ENCODE measurements at places on chromosomes 4 and X.

GRCh38 chr4:173436149-173436579 is 37.2 kb upstream of the SCRG1 start:
- DNase-seq: peak; percentile 30

GRCh38 chr4:179989975-179990374 is 2253.2 kb upstream of the TENM3 start:
- no peak for DNase-seq

- DNase-seq: no peak
Measured at GRCh38 chr4:44256414-44256813, 192.2 kb downstream of the KCTD8 start.

GRCh38 chr4:1973661-1974060 is 35.1 kb downstream of the NELFA start:
- no peak for DNase-seq

GRCh38 chrX:25067271-25068172 is 51.8 kb upstream of the ARX start:
- DNase-seq: no peak

DNA sequence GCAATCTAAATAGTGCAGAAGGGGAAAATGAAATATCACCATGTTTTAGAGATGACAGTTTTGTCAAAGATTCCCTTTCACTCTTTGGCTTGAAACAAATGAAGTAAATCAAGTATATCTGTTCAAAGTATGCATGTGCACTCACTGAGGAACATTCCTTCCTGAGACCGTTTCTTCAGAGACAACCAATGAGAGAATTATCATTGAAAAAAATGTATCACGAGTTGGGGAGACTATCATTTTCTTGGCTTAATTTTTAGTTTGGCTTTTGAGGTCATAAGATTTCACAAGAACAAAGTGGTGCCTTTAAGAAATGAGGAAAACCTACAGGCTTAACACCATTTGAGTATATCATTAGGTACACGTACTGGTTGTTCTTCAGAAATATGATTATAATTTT is 56.3 kb downstream of the PCDH7 start:
- no peak for DNase-seq

- no peak for DNase-seq
Measured at GRCh38 chr4:159272273-159273140, 169.6 kb downstream of the RAPGEF2 start.

DNA sequence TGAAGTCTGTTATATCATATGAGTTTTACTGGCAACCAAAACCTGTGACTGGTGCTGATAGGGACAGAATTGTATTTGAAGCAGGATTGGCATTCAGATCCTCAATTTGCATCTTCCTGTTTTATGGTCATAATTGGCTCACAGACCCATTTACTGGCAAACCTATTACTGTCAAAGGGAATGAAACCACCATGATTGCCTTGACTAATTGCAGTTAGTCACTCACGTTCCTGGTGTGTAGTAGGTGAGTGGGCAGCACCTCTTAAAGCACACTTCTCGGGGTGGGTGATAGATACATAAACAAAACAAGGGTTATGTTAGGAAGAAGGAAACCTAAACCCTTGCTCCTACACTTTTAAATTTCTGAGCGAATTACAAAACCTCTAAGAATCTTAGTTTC is 81.0 kb downstream of the PPEF2 start:
- no peak for DNase-seq

DNA sequence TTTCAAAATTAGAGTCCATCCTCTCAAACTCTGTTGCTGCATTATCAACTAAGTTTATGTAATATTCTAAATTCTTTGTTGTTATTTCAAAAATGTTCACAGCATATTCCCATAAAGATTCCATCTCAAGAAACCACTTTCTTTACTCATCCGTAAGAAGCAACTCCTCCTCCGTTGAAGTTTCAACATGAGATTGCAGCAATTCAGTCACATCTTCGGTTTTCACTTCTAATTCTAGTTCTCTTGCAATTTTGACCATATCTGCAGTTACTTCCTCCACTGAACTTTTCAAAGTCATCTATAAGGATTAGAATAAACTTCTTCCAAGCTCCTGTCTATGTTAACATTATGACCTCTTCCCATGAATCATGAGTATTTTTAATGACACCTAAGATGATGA is 216.6 kb upstream of the SLC7A11 start:
- no peak for DNase-seq

DNA sequence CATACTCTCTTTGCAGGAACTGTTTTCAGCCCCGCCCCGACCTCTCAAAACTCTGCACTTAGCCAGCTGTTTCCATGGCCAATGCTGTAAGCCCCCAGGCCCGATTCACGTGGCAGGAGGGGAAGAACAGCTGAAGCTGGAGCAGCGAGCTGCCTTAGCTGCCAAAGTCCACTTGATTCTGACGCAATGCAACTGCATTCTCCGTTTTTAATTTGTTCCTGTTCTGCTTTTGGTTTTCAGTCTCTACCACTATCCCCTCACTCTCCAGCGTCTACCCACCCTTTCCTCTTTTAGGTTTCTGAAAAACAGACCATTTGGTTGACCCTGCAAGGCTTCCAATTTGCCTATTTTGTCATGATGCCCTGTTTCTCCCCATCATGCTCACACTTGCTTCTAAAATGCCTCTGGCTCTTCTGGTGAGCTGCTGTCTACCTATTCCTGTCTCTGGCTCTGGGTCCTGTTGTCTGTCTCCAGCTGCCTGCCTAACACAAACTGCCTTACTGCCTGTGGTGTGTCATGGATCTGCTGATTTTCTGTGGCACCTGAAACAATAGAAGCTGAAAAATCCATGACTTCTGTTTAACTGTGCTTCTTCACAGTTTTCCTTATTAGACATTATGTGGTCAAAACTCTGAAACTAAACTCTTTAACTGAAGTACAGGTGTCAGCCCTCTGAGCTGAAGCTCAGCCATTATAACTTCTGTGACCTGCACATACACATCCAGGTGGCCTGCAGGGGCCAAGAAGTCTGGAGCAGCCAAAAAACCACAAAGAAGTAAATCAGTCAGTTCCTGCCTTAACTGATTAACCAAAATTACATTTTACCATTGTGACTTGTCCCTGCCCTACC is 160.5 kb upstream of the AGTR2 start:
- DNase-seq: no peak

- no peak for DNase-seq
Measured at GRCh38 chr4:82458729-82459128, 28.3 kb downstream of the ENOPH1 start.

- no peak for DNase-seq
Measured at GRCh38 chr4:168489616-168490015, 7.2 kb upstream of the PALLD start.

DNA sequence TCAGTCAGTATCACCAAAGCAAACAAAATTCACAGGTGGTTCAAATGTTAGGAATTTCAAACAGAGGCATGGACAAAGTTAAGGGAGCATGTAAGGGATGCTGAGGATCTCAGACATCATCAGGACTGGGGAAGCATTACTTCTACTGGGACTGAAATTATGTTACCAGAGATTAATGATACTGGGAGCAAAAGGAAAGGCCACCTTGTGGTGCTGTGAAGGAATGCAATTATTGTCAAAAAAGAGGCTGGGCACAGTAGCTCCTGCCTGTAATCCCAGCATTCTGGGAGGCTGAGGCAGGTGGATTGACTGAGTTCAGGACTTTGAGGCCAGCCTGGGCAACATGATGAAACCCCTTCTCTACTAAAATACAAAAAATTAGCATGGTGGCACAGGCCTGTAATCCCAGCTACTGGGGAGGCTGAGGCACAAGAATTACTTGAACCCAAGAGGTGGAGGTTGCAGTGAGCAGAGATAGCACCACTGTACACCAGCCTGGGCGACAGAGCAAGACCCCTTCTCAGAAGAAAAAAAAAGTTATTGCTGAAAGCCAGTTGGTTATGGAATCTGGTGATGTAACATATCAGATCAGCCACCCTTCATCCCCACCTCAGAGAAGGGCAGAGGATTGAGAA is 954.3 kb downstream of the PCDH7 start:
- no peak for DNase-seq

DNA sequence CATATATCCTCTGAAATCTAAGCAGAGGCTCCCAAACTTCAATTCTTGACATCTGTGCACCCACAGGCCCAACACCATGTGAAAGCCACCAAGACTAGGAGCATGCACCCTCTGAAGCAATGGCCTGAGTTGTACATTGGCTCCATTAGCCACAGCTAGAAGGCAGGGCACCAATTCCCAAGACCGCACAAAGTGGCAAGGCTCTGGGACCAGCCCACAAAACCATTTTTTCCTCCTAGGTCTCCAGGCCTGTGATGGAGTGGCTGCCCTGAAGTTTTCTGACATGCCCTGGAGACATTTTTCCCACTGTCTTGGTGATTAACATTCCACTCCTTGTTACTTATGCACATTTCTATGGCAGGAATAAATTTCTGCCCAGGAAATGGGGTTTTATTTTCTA is 232.2 kb upstream of the GRID2 start:
- no peak for DNase-seq

GRCh38 chrX:56026815-56027214 is 205.3 kb upstream of the KLF8 start:
- DNase-seq: no peak

- no peak for DNase-seq
Measured at GRCh38 chr4:52298444-52298843, 247.3 kb downstream of the SPATA18 start.

DNA sequence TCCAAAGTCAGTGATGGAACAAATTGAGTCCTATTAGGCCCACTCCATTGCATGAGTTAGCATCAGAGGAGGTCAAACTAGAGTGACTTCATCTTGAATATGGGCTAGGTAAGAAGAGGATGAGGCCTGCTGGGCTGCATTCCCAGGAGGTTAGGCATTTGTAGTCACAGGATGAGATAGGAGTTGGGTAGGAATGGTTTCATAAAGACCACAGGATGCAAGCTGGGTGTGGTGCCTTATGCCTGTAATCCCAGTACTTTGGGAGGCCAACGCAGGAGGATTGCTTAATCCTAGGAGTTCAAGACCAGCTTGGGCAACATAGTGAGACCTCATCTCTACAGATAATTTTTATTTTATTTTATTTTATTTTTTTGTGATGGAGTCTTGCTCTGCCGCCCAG is 26.8 kb downstream of the PDGFRA start:
- no peak for DNase-seq

GRCh38 chr4:113730467-113731216 is 30.9 kb downstream of the CAMK2D start:
- no peak for DNase-seq

DNA sequence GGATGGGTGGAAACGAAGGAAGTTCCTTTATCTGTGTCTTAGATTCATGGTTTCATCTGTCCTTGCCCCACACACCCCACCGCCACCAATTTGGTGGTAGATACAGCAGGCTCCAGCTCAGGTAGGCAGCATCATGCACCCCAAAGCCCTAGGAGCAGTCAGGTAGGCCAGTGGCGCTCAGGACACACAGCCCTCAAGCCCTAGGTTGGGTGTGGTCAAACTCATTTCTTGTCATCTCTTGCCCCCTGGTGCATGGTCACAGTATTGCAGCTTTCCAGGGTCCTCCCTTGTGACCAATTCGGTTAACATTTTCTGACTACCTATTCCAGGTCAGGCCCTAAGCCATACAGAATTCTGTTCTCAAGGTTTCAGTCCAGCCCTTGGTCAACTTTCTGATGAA is 14.5 kb upstream of the PRRG3 start:
- DNase-seq: peak; percentile 54

GRCh38 chrX:150196285-150196684 is 166.8 kb upstream of the MAMLD1 start:
- DNase-seq: no peak

GRCh38 chr4:23169608-23170311 is 477.0 kb downstream of the GBA3 start:
- DNase-seq: no peak

GRCh38 chr4:10750714-10751113 is 66.1 kb upstream of the CLNK start:
- no peak for DNase-seq

DNA sequence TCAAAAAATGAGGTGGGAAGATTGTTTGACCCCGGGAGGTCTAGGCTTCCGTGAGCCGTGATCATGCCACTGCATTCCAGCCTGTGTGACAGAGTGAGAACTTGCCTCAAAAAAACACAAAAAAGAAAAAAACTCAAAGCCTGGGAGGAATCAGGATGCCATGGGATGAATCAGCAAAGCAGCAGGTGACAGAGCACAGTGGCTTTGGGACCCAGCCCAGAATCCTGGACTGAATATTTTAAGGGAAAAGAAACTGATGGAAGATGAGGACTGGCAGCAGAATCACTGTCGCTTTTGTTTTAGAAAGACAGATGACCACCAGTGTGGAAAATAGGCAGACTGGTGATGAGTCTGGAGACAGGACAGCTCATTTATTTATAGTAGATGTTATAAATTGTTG is 16.6 kb downstream of the S100G start:
- peak; percentile 86 for DNase-seq

- no peak for DNase-seq
Measured at GRCh38 chr4:94399721-94400120, 52.0 kb upstream of the PDLIM5 start.

- peak; percentile 1 for DNase-seq
Measured at GRCh38 chr4:167826281-167826680, 266.1 kb upstream of the ANXA10 start.

GRCh38 chr4:127450276-127450675 is 182.5 kb upstream of the INTU start:
- DNase-seq: no peak

- peak; percentile 12 for DNase-seq
Measured at GRCh38 chr4:158065176-158065575, 107.6 kb downstream of the GASK1B start.

- peak; percentile 72 for DNase-seq
Measured at GRCh38 chrX:24117258-24117657, 32.3 kb upstream of the ZFX start.

- DNase-seq: no peak
Measured at GRCh38 chr4:160009656-160010493, 907.0 kb downstream of the RAPGEF2 start.

DNA sequence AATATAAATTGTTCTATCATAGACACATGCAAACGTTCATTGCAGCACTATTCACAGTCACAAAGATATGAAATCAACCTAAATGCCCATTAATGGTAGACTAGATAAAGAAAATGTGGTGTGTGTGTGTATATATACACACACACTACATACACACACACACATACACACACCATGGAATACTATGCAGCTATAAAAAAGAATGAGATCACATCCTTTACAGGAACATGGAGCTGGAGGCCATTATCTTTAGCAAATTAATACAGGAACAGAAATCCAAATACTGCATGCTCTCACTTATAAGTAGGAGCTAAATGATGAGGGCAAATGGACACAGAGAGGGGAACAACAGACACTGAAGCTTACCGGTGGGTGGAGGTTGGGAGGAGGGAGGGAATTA is 65.2 kb downstream of the MTHFD2L start:
- DNase-seq: no peak
